Activated CD8-positive, alpha-beta T cell treated with anti-CD3 and anti-CD28 coated beads, Interleukin-2, amount 10 ng/mL, durations not matched to agents 7 days and 5 days (primary cell): ENCODE measurements at places on chromosomes 3 and 15. TPM values are rescaled to one million over a fixed set of nuclear protein-coding genes. Genes with fewer than 3 reads are reported as not detected.

Gene CPN2
- not detected for total RNA-seq

DNA sequence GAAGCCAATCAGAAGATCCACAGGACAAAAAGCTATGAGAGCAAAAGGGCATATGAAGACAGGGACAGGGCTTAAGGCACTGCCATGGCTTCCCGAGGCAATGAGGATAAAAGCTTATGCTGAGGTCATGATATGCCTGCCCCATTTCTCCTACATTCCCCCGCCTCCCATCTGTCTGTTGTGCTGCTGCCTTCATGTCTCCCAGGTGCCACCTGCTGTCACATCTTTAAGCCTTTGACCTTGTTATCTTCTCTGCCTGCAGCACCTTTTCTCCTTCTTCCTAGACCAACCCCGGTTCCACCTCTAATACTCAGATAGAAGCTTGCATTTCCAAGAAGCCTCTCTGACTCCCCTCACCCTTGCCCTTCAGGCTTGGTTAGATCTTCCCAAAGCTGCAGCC is 213.8 kb downstream of the ARRDC4 start:
- DNase-seq: no peak

- DNase-seq: no peak
Measured at GRCh38 chr15:40600956-40601355, 6.9 kb downstream of the KNL1 start.

Gene PPP1R2
- total RNA-seq: 72.0 TPM

GRCh38 chr3:10810376-10810775 is 5.7 kb upstream of the SLC6A11 start:
- DNase-seq: no peak

DNA sequence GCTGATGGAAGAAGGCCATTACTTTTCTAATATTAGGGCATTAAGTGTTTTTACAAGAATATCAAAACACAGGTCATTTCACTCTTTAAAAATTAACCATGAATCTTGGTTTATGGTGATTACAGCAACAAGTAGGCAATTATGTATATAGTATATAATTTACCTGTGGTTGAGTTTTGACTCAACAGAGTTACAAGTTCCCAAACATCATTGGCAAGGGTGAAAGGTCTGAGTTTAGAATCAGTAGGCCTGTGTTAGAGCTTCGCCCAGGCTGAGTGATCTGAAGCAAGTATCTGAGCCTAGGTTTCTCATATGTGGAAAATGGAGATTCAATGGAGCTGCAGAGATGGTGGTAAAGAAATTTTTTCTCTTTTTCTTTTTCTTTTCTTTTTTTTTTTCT is 25.1 kb upstream of the LPP start:
- no peak for DNase-seq

DNA sequence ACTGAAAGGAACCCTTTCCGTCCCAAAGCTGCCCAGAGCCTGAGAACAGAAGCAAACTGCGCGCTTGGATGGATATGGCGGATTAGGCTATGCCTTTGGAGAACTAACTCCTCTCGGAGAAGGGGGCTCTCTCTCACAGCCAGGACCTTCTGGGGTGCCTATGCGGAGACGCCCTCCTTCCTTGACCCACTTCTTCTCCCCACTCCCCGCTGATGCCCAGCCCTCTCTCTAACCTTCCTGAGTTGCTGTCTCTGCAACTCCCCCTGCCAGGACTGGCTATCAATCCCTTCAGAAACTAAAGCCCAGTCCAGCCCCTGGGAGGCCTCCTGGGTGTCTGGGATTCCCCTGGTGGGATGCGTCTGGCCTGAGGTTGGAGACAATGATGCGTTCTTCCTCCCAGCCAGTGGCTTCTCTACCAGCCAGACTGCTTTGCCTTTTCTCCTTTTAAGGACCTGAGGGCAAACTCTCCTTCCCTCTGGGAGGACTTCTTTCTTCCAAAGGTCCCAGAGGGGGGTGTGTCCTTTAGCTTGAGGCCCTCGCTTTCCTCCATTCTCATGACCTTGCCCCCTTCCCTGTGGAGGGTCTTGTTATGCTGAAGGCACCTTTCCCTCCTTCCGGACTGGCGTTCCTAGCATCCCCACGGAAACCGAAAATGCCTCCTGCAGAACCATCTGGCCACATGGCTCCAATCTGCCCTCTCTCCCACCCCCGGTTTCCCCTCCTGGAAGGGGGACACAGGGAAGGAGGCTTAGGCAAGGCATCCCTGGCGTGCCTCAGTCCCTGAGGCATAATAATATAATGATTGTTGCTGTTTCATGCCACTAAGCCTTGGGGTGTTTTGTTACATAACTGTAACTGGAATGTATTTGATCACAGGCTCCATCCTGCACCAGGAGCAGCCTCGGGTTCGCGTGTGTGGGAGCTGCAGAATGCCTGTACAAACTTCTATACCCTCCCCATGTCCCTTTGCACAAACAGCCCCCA is 63.4 kb upstream of the C15orf39 start:
- no peak for DNase-seq

DNA sequence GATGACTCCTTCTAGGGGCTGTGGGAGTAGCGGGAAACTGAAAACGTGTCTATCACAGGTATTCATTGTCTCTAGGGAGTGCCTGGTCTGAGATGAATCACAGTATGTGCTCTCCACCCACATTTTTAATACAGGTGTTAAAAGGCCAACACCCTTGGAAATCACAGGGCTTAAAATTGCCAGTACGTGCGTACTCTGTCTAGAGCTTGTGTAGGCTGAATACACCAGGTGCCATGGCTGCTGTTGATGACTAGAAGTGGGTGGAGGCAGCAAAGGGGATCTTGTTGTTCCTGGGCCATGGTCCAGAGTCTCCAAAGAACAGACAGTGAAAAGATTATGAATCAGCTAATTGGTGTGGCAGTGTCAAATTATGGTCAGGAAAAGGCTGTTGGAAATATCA is 35.1 kb upstream of the P3H2 start:
- DNase-seq: no peak

GRCh38 chr15:58043192-58043903 is 22.2 kb downstream of the ALDH1A2 start:
- DNase-seq: peak; percentile 56

- no peak for DNase-seq
Measured at GRCh38 chr3:190119461-190120268, 1.0 kb downstream of the P3H2 start.

DNA sequence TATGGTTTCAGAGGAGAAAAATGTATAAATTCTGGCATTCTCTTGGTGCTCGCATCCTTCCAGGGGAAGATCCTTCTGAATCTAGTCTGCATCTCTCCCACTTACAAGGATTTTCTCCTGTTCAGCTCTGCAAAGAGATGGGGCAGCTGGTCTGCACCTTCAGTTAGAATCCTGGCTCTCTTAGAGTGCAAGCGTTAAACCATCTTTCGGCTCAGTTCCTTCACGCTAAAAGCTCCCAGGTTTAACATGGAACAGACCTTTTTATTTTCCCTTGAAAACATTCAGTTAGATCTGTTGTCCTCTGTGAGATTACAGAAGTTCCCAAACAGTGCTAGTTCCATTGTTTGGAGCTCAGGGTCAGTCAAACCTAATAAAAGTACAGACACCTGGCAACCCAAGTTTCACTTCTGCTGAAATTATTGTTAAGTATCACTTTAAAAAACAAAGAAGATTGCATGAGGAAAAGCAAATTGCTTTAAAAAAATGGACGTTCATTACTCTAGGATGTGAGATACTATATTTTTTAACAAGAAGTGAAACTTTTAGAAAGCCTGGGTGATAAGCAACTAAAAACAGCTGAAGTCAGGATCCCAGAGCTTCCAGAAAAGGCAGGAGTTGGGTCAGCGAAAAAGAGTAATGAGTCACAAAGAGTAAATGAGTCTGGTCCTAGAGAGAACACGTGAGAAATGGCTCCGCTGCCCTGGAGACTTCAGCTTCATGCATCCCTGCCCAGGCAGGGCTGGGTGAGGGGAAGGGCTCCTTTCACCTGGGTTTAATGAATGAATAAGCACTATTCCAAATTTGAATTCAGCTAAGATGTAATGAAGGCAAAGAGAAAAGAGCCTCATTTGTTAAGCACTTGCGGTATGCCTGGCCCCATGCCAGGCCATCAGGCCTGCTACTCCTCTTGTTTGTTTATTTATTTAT is 63.3 kb downstream of the ABTB1 start:
- no peak for DNase-seq

Gene EXOSC7
- total RNA-seq: 49.5 TPM

DNA sequence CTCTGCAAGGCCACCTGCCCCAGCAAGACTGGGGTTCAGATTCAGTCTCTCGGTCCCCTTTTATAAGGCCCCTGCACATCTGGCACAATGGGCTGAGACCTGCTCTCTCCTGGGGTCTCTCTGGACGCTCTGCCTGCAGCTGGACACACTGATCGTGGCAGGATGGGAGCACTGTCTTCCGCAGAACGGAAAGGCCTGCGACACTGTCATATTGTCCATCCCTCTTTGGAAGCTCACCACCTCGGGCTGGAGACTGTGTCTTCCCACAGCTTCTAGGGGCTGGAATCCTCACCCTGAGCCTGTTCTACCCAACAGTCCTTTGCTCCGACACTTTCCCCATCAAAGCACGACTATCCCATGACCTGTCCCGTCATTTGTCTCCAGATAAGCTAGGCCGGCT is 11.5 kb upstream of the IGDCC4 start:
- DNase-seq: no peak

- DNase-seq: no peak
Measured at GRCh38 chr3:139835830-139836683, 98.9 kb upstream of the CLSTN2 start.

- peak; percentile 78 for DNase-seq
Measured at GRCh38 chr15:75758071-75758872, 45.6 kb upstream of the CSPG4 start.

- peak; percentile 84 for DNase-seq
Measured at GRCh38 chr3:194315088-194315964, 35.8 kb downstream of the CPN2 start.

DNA sequence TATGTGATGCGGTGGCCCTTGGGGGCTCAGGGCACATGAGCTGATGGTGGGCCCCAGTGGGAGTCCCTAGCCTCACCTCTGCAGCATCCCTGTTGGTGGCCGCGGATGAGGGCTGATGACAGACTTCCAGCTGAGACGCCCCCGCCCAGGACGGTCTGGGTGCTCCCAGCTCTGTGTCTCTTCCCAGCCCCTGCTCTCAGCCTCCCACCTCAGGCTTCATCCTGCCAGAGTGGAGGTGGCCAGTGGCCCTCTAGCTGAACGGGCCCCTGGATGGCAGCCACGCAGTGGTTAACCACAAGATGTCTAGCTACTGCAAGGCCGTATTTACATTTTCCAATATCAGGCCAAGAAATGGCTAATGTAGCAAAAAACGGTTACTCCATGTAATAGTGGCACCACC is 205.3 kb upstream of the LINGO1 start:
- no peak for DNase-seq

DNA sequence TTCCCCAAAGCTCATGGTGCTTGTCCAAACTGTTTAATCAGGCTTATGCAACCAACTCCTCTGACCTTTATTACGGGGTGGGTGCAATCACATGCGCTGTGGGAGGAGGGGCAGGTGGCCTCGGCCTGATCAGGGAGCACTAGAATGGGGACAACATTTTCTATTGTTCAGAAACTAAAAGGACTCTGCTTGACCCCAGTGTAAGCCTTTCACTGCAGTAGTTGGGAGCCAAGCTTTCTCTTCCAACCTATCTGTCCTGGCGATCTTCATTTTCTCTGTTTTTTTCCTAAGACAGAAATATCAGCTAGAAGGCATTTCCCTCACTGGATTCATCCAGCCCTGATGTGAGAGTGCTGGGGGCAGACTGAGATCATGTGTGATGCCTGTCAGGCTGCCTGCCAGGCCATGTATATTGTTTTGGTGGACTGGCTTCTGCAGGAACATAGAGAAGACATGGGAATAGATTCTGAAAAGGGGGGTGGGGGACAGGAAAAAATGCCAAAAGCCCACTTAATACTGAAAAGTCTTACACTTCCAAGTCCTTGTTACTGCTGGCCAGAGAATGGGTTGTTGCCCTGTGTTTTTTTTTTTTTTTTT is 627.0 kb upstream of the TBL1XR1 start:
- no peak for DNase-seq

DNA sequence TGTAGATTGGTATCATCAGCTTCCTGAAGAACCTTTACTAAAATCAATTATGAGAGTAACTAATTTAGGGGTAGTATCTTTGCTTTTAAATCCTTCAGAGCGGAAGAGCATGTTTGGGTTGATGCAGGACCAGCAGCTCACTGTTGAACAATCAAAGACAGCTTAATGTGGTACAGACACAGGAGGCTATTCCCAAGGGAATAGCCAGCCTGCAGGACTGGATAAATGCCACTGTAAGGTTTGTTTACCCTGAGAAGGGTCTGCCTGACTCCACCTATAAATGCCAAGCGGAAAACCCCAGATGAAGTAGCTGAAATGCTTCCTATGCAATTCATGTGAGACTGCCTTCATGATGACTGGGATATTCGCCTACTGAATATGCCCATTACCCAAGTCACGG is 16.0 kb upstream of the STAC start:
- DNase-seq: no peak

- no peak for DNase-seq
Measured at GRCh38 chr3:58026598-58026997, 18.4 kb downstream of the FLNB start.

GRCh38 chr15:93066224-93066681 is 22.8 kb downstream of the RGMA start:
- DNase-seq: no peak

DNA sequence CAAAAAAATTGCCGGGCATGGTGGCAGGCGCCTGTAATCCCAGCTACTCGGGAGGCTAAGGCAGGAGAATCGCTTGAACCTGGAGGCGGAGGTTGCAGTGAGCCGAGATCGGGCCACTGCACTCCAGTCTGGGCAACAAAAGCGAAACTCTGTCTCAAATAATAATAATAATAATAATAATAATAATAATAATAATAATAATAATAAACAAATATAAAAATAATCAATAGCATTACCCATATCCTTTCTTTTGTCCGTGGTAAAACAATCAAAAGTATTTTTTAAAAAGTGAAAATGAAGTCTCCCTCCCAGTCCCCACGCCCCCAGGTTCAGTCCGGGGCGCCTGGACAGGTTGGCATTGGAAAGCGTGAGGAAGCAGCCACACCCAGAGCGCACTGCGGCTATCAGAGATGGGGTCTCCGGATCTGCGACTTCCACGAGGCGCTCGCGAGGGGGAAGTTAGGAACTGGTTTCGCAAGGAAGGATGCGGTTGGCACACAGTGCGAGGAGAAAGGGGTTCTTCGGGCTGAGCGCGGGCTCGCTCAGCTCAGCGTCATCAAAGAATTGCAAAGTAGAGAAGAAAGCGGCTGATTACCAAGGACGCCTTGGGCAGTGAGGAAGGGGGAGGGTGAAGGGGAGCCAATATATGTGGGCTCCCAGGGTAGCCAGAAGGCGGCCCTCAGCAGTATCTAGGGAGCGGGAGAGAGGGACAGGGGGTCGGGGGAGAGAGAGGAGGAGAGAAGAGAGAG is 69.5 kb upstream of the EPHB3 start:
- DNase-seq: no peak
